ENCODE measurements at places on chromosomes 3 and 15. TPM values are rescaled to one million over a fixed set of nuclear protein-coding genes. Genes with fewer than 3 reads are reported as not detected.

Gene NCEH1
- total RNA-seq = 1.7 TPM

Gene PATL2
- 0.79 TPM for total RNA-seq

Gene SLMAP
- total RNA-seq = 83.2 TPM

Gene CCDC54
- not detected for total RNA-seq

Gene RCCD1
- 12.9 TPM for total RNA-seq

Gene FETUB
- total RNA-seq = 0.49 TPM

Gene TMCO5A
- total RNA-seq = not detected

Gene NLGN1
- total RNA-seq = 9.5 TPM

Gene SATB1
- total RNA-seq = 44.9 TPM

Gene MNS1
- 4.4 TPM for total RNA-seq

Gene FBXW12
- not detected for total RNA-seq

Gene FAM162A
- 20.6 TPM for total RNA-seq

Gene TMEM40
- total RNA-seq = 10.8 TPM

All from skin of body (tissue), 3 donors.